ENCODE measurements at places on chromosomes 12 and 14.

DNA sequence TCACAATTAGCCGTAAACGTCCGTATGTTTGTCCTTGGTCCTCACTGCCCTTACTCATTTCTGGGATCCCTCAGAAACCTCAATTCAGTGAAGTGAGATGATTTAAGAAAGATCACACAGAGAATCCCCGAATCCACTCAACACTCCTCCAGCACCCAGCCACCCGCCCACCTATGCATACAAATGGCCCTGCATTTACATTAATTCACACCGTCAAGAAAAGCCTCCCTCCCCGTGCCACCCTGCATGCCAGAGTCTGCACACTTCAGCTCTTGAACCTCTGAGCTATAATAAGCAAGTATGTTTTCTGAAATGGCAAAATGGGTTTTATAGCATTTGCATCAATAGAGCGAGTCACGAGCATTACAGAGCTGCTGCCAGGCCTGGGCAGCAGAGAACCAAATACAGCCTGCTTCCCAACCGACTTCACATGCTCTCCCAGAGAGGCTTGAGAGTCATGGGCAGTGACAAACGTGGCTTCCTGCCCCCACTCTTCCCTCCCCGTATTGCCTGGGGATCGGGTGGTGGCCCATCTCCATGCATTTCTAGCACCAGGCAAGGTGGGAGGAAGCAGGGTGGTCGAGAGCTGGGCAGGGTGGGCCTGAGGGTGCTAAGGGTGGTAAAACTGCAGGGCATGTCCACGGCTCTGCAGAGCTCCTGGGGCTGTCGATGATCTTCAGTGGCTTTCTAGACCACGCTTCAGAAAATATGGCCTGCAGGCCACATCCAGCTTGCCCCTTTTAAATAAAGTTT, 177.6 kb downstream of the RIMBP2 start:
- no peak for DNase-seq

DNA sequence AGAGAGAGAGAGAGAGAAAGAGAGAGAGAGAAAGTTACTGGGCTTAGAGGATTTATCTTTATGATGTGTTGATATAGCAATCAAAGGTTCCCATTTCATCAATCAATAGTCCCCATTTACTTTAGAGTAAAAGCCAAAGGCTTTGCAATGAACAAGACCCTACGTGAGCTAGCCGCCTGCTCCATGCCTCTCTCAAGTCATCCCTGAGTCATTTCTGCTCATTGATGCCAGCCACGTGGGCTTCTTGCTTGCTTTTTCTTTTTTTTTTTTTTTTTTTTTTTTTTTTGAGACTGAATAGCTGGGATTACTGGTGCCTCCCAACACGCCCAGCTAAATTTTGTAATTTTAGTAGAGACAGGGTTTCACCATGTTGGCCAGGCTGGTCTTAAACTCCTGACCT, 70.9 kb downstream of the GPR135 start:
- DNase-seq, result no peak

DNA sequence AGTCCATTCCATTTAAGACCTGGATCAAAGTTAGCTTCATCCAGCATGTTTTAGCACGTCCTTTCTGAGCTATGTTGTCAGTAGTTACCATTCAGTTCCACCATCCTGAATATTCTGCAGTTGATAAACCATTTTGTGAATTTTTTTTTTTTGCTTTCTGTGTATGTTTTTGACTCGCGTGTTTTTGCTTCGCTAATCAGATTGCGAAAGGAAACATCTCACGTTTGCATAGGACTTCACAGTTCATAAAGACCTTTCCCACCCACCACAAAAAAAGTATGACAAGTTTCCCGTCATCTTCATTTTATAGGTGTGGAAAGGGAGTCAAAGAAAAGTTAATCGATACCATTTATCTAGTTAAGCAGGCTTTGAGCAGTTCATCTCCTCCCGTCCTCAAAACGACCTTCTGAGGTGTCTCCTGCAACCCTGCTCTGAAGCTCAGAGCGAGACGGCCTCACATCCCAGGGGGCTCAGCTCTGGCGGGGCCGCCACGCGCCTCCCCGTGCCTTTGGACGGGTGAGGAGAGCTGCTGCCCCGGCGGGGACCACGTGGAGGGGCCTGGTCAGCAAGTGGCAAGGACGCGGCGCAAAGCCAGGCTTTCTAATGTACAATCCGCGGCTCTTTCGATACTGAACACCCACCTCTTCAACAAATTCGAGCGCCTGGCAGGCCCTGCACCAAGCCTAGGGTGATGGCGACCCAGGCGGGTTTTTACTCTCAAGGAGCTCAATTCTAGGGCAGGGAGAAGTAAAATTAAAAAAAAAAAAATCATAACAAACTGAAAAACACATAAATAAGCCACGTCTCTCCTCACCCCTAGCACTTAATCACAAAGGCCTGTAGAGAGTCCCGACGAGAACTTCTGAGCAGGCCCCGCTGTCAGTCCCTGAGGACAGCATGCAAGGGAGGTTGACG, 988 bp upstream of the TMEM263 start:
- DNase-seq, result peak; percentile 9

- DNase-seq, result no peak
Measured at GRCh38 chr14:30058401-30058800, 130.8 kb upstream of the PRKD1 start.

DNA sequence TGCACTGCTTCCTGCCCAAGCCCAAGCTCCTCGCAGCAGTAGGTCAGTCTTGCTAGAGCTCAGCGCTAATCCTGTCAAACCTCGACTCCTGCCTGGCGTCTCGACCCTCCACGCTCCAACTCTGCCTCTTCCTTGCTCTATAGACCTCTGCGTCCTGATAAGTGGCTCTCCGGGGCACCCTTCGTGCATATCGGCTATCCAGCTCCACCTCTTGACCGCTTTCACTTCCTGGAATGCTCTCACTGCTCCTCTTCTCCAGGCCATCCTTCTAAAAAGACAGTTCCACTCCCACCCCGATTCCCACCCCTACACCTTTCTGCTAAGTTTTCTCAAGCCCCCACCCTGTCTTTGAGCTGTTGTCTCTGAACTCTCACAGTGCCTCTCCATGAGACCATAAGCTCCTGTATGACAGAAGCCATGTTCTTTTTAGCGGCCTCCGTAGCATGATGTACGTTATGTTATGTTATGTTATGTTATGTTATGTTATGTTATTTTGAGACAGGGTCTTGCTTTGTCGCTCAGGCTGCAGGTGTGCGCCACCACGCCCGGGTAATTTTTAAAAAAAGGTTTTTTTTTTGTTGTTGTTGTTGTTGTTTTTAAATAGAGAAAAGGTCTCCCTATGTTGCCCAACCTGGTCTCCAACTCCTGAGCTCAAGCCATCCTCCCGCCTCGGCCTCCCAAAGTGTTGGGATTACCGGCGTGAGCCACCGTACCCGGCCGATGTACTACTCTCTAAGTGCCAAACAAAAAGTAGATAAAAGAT, 601 bp downstream of the COX14 start:
- DNase-seq, result no peak

DNA sequence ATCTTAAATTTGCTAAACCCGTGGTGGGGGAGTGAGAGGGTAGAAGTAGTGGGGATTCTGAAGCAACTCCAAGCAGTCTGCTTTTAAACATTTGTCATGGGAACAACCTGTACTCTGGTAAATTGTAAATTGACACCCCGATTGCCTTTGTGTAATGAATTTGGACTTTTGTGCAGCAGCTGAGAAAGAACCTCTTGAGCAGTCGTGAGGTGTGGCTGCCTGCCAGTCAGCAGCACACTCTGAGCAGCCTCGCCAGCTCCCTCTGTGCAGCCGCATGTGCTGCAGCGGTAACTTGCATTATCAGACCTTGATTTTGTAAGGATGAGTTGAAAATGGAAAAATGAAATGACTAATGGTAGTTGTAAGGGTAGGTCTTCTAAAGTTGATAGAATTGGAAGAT, 74.3 kb downstream of the SUSD6 start:
- DNase-seq, result no peak

All from stimulated activated CD4-positive, alpha-beta T cell treated with anti-CD3 and anti-CD28 coated beads, Interleukin-1b, Interleukin-23, amount 100 ng/mL, for 4 hours (primary cell).